ENCODE measurements at places on chromosomes 1 and 21. TPM values are rescaled to one million over a fixed set of nuclear protein-coding genes. Genes with fewer than 3 reads are reported as not detected.

GRCh38 chr1:202365092-202365815 is 16.8 kb downstream of the PPP1R12B start:
- no peaks in the 10 kb centered on the region for H3K27me3 ChIP-seq
- DNase-seq, result no peak
- no peak overlapping the region for H3K4me3 ChIP-seq
- no peaks in the 10 kb centered on the region for H3K36me3 ChIP-seq
- no peak overlapping the region for H3K27ac ChIP-seq

Gene THBS3
- total RNA-seq, result 17.6 TPM

GRCh38 chr1:153742411-153743142 is 14.7 kb downstream of the INTS3 start:
- H3K4me3 ChIP-seq, result no peak overlapping the region
- no peaks in the 10 kb centered on the region for H3K27me3 ChIP-seq
- DNase-seq, result no peak
- peaks cover 19% of the 10 kb centered on the region for H3K4me1 ChIP-seq
- H3K27ac ChIP-seq, result no peak overlapping the region

DNA sequence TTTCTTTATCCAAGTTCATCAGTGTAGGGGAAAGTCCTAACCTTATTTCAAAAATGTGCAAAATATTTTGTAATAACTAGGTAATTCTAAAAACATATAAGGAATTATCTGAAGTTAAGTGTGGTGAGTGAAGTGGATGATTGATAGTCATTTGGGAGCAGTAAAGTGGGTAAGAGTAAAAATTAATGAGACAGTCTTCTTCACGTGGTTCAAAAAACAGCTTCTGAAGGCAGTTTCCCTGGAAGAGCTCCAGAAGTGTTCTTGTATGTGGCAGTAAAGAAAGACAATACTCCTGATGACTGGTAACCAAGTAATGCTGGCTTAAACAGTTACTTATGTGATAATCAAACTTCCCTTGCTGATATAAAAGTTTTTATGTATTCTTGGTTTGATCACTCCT is 50.3 kb downstream of the LEPR start:
- peak overlapping the region; percentile 10 for H3K4me3 ChIP-seq
- H3K27ac ChIP-seq, result no peak overlapping the region
- H3K27me3 ChIP-seq, result no peaks in the 10 kb centered on the region

DNA sequence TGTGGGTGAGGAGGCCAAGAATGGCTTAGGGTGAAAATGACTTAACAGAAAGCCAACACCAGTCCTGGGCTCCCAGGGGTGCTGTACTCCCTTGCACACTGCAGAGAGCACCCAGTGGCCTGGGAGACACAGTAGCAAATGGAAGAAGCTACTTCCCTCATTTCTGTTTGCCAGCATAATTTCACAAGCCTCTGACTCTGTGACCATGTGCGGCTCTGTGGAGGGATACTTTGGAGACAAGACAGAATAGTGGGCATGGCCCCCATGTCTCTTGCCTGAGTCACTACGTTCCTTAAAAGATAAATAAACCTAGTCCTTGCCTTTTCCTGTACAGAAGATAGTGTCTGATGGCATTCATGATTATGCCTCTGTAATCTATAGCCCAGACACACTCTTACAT is 38.1 kb downstream of the TRIM62 start:
- DNase-seq, result no peak
- H3K27ac ChIP-seq, result no peak overlapping the region
- no peaks in the 10 kb centered on the region for H3K27me3 ChIP-seq
- no peak overlapping the region for H3K4me3 ChIP-seq
- H3K4me1 ChIP-seq, result no peaks in the 10 kb centered on the region

Gene SUSD4
- total RNA-seq, result 0.92 TPM

Gene SGIP1
- total RNA-seq, result 4.4 TPM

DNA sequence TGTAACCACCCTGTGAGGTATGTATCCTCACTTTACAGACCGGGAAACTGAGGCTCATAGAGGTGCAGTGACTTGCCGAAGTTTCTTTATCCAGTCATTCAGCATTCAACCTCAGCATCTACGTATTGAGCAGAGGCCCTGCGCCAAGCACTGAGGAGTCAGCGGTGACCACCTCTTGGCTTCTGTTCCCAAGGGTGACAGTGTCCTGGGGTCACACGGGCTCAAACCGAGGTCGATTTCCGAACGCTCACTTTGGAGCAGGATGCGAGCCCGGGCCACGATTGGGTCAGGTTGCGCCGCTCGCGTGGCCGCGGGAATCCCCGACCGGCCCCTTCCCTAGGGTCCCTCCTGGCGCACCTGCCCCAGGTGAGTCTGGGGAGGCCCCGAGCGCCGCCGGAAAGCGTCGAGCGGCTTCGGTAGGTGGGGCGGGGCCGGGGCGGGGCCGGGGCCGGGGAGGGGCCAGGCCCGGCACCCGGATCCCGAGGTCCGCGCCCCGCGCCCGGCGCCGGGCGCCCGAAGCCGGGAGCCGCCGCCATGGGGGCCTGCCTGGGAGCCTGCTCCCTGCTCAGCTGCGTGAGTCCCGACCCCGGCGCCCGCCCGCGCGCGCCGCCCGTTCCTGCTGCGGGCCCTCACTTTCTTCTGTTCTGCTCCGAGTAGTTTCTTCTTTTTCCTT is at the start of gene SERINC2:
Gene SERINC2 (plus strand): TSS at position 482 of the 673 bp plus-strand sequence. CDS start 53 bp downstream, at position 535.
- H3K36me3 ChIP-seq, result no peaks in the 10 kb centered on the region
- DNase-seq, result peak; percentile 84
- H3K27ac ChIP-seq, result peak within 1 kb of the TSS; percentile 96
- peaks cover 5% of the 10 kb centered on the region for H3K4me1 ChIP-seq
- peaks cover 25% of the 10 kb centered on the region for H3K27me3 ChIP-seq

DNA sequence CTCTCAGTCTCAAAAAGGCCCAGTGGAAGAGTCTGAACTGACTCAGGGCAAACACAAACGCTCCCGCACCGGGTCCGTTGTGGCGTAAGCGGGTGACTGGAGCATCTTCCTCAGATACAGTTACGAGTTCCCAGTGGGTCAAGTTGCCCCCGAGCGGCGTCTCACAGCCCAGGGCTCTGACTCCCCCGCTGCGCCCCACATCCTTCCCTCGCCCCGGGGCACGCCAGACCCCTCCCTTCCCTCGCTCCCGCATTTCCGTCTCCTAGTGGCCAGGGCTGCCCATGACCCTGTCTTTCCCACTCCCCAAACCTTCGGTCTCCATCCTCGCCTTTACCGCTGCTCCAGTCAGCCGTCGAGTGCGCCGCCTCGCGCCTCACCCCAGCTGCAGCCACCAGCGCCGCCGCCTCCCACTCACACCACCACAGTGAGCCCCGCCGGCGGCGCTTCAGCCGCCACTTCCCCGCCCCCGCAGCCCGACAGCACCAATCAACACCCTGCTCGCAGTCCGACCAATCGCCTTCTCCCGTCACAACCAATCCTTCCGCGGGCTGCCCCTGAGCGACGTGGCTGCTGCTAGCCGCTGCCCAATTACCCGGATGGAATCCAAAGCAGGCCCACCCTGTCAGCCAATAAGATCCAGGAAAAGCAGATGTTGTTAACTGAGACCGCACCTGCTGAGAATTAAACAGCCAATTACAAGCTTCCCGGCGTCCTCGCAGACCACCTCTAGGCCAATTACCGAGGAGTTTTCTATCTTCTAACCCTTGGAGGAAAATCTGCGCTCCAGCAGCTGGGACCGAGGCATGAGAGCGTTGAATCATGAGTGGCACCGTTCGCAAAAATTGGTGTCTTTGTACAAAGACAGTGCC is at the start of gene TDRKH:
Gene TDRKH (minus strand): TSS at position 430 of the 869 bp plus-strand sequence. CDS start 7,478 bp downstream, outside the sequence.
- peak within 1 kb of the TSS; percentile 100 for H3K4me3 ChIP-seq
- peaks cover 7% of the 10 kb centered on the region for H3K27me3 ChIP-seq
- H3K36me3 ChIP-seq, result no peaks in the 10 kb centered on the region
- H3K4me1 ChIP-seq, result no peaks in the 10 kb centered on the region
- peak; percentile 99 for DNase-seq

GRCh38 chr1:81304187-81304586 is 496.5 kb upstream of the ADGRL2 start:
- H3K27ac ChIP-seq, result no peak overlapping the region
- no peaks in the 10 kb centered on the region for H3K36me3 ChIP-seq
- no peak for DNase-seq
- H3K4me3 ChIP-seq, result no peak overlapping the region
- peaks cover 8% of the 10 kb centered on the region for H3K4me1 ChIP-seq

GRCh38 chr1:12383786-12384185 is 154.0 kb downstream of the VPS13D start:
- peaks cover 11% of the 10 kb centered on the region for H3K4me1 ChIP-seq
- H3K27me3 ChIP-seq, result no peaks in the 10 kb centered on the region
- no peak overlapping the region for H3K4me3 ChIP-seq

- no peaks in the 10 kb centered on the region for H3K27me3 ChIP-seq
- no peaks in the 10 kb centered on the region for H3K4me1 ChIP-seq
- DNase-seq, result no peak
- no peak overlapping the region for H3K27ac ChIP-seq
- no peak overlapping the region for H3K4me3 ChIP-seq
- H3K36me3 ChIP-seq, result no peaks in the 10 kb centered on the region
Measured at GRCh38 chr1:41532206-41532975, 47.9 kb upstream of the EDN2 start.

- H3K36me3 ChIP-seq, result peaks cover 51% of the 10 kb centered on the region
- H3K27ac ChIP-seq, result peak overlapping the region; percentile 95
- peaks cover 4% of the 10 kb centered on the region for H3K4me1 ChIP-seq
- H3K4me3 ChIP-seq, result peak overlapping the region; percentile 100
Measured at GRCh38 chr1:92832537-92833114, 786 bp downstream of the RPL5 start.

DNA sequence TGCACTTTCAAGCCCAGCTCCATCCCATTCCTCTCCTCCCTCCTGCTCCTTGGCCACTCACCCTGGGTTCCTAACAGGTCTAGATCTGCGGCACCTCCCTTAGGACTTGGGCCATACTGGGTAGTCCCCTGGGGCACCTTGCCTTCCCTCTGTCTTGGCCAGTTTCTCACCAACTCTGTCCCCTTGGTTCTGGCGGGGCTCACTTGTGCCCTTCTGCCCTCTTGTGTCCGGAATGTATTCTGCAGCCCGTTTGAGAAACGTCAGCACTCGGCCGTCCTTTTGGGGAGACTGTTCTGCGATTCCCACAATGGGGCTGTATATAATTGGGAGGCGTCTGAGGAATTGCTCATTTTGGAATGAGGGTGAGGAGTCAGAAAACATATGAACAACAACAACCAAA is 162.4 kb downstream of the ZSCAN20 start:
- H3K27ac ChIP-seq, result no peak overlapping the region
- H3K36me3 ChIP-seq, result no peaks in the 10 kb centered on the region
- DNase-seq, result peak; percentile 85
- peaks cover 9% of the 10 kb centered on the region for H3K27me3 ChIP-seq
- H3K4me3 ChIP-seq, result no peak overlapping the region

DNA sequence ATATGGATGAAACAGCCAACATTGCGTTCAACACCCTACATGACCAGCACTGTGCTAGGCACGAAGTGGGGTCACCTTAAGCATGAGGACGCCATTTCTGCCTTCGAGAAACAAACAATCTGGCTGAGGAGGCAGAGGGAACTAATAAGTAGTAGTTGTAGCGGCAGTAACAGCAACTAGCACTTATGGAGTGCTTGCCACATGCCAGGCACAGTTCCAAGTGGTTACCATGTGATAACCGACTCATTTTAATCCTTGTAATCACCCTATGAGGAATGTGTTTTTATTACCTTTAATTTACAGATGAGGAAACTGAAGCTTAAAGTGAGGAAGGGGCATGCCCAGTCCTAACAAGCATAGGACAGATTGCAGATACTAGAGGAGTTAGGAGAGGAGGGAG is 33.7 kb downstream of the KCND3 start:
- no peak overlapping the region for H3K4me3 ChIP-seq
- H3K4me1 ChIP-seq, result no peaks in the 10 kb centered on the region
- H3K36me3 ChIP-seq, result no peaks in the 10 kb centered on the region
- peaks cover 41% of the 10 kb centered on the region for H3K27me3 ChIP-seq
- H3K27ac ChIP-seq, result no peak overlapping the region

Gene BMP8B
- total RNA-seq, result 0.29 TPM

- H3K4me1 ChIP-seq, result peaks cover 6% of the 10 kb centered on the region
- H3K36me3 ChIP-seq, result peaks cover 53% of the 10 kb centered on the region
- peak overlapping the region; percentile 92 for H3K4me3 ChIP-seq
- peak overlapping the region; percentile 100 for H3K27ac ChIP-seq
- peak; percentile 59 for DNase-seq
- H3K27me3 ChIP-seq, result no peaks in the 10 kb centered on the region
Measured at GRCh38 chr1:150578272-150579109, 919 bp downstream of the MCL1 start.

- H3K36me3 ChIP-seq, result peaks cover 99% of the 10 kb centered on the region
- no peak for DNase-seq
- H3K4me3 ChIP-seq, result no peak overlapping the region
Measured at GRCh38 chr1:208031316-208031931, 120.5 kb upstream of the CD34 start.

- H3K27ac ChIP-seq, result no peak overlapping the region
- H3K4me3 ChIP-seq, result no peak overlapping the region
- H3K36me3 ChIP-seq, result no peaks in the 10 kb centered on the region
- H3K4me1 ChIP-seq, result peaks cover 2% of the 10 kb centered on the region
- no peak for DNase-seq
- H3K27me3 ChIP-seq, result peaks cover 21% of the 10 kb centered on the region
Measured at GRCh38 chr1:162270016-162270770, 106.5 kb downstream of the SPATA46 start.

DNA sequence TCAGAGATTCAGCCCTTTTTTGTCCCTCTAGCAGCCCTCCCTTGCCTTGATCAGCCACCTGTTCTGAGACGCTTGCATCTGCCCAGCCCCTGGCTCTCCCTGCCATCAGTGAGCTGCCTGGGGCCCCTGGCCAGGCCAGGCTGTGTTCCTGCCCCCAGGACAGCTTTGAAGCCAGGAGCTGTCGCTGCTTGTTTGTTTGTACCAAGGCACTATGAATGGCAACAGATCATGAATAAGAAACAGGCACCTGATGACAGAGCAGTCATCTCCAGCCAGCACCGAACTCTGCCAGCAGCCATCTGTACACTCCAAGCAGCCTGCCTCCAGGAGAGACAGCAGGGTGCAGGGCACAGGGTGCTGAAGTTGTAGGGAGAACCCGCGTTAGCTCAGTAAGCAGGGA is 8.1 kb upstream of the VWA5B1 start:
- peak overlapping the region; percentile 56 for H3K27ac ChIP-seq
- H3K4me1 ChIP-seq, result peaks cover 16% of the 10 kb centered on the region
- no peaks in the 10 kb centered on the region for H3K36me3 ChIP-seq

DNA sequence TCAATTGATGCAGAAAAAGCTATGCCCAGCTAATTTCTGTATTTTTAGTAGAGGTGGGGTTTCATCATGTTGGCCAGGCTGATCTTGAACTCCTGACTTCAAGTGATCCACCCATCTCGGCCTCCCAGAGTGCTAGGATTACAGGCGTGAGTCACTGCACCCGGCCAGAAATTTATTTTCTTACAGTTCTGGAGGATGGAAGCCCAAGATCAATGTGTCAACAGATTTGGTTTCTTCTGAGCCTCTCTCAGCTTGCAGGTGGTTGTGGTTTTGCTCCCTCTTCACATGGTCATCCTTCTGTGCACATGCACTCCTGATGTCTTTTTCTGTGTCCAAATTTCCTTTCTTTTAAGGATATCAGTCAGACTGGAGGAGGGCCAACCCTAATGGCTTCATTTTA is 35.6 kb downstream of the SHCBP1L start:
- DNase-seq, result no peak
- H3K27ac ChIP-seq, result no peak overlapping the region
- no peak overlapping the region for H3K4me3 ChIP-seq

Gene KIAA0040
- total RNA-seq, result 5.0 TPM

GRCh38 chr1:150887018-150887417 is at the start of gene CTXND2:
TSS of gene CTXND2 (plus strand) at chr1:150887136. CDS start at chr1:150912315, 25,179 bp downstream.
- no peaks in the 10 kb centered on the region for H3K4me1 ChIP-seq
- DNase-seq, result no peak
- H3K36me3 ChIP-seq, result no peaks in the 10 kb centered on the region
- H3K27ac ChIP-seq, result no peak within 1 kb of the TSS
- H3K27me3 ChIP-seq, result no peaks in the 10 kb centered on the region
- H3K4me3 ChIP-seq, result no peak within 1 kb of the TSS

Gene GADD45A
- total RNA-seq, result 52.4 TPM

- H3K27ac ChIP-seq, result no peak overlapping the region
- H3K27me3 ChIP-seq, result no peaks in the 10 kb centered on the region
- H3K4me3 ChIP-seq, result no peak overlapping the region
- DNase-seq, result no peak
Measured at GRCh38 chr1:223008808-223009207, 134.2 kb downstream of the TLR5 start.
